Hematopoietic multipotent progenitor cell treated with erythropoietin and hydrocortisone succinate and interleukin-3 and kit ligand, for 15 days (in vitro differentiated cells): ENCODE measurements at places on chromosomes 7 and 10.

DNA sequence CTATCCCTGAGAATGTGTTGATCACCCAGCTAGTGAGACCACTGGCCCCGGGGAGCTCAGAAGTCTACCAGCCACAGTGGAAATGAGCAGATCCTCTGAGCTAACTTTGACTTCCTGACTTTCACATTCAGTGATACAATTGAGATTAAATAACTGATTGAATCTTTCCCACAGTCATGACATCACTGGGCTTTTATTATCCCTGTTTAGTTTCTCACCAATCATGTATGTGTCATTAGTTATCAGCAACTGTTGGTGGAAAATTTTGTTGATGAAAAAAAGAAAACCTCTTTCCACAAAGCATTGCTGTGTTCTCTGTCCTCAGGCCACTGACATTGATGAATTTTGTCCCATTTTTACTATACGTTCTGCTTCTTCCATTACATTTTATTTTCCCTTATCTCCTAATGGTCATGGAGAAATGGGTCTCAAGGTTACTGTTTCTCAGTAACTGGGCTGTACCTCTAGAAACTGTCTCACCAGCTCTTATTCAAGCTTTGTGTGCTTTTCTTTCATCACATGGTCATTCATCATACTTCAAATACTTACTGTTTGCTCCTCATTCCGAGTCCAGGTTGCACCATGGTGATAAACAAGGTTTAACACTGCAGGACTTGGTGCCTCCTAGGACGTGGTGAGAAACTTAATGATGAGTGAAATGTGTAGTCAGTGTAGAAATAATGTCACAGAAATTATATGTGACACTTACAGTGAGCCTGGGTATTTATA, 304.7 kb downstream of the CDK14 start:
- no peak for DNase-seq

DNA sequence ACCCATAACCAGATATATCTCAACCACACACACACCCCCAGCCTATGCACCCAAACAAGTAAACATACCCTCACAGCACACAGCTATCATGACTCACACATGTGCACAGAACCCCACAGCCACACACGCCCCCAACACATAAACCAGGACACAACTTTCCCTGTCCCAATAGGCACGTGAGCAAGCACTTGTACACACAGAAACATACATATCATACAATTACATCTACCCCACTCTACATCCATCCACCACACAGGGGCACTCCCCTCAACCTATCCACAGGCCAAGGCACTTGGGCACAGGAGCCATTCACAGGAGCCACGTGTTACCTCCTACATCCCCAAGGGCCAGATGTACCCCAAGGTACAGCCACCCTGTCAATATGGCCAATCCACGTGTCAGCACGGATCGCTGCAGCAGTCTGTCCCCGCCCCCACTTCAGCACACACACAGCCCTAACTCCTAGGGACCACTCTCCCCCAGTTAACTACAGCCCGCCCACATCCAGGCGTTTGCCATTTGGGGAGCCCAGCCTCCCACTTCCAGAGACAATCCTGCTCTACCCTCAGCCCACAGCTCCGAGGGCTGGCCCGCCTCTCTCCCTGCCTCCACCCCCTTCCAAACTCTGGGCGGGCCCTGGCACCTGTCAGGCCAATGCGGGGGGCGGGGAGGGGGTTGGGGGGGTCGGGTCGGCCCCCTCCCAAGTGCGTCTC, 163.5 kb downstream of the SH3PXD2A start:
- no peak for DNase-seq

GRCh38 chr10:10054466-10054865, 963.2 kb upstream of the CELF2 start:
- no peak for DNase-seq

- no peak for DNase-seq
Observed at GRCh38 chr10:49743464-49744075, 18.6 kb downstream of the OGDHL start.

- DNase-seq: no peak
Observed at GRCh38 chr10:60974463-60975149, 30.6 kb upstream of the RHOBTB1 start.

DNA sequence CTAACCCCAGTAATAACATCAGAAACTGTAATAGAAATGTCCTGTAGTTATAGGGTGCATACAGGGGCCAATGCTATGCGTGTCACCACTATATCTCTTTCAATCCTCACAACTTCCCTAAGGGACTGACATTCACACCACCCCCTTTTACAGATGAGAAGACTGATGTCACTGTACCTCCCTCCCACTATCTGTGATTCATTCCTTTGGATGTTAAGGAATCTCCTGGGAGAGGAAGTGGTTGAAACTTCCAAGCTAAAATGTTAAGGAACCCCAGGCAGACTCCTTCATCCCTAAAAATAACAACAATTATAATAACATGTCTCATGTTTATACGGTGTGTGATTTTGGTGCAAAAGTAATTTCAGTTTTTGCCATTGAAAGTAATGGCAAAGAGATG, 5.4 kb downstream of the COL13A1 start:
- DNase-seq: no peak
